Activated T-helper 2 cell treated with anti-CD3 and anti-CD28 coated beads, Interferon-gamma antibody, Interleukin-2, Interleukin-4, amounts not matched to agents 10 μg/mL and 5 μg/mL and 100 μg/mL, durations not matched to agents 14 hours and 24 hours and 36 hours (primary cell): ENCODE measurements at places on chromosomes 7 and 10.

- H3K27me3 ChIP-seq, result no peaks in the 10 kb centered on the region
- no peaks in the 10 kb centered on the region for H3K36me3 ChIP-seq
- H3K4me3 ChIP-seq, result no peak overlapping the region
- H3K4me1 ChIP-seq, result peaks cover 5% of the 10 kb centered on the region
- no peak for DNase-seq
- no peak overlapping the region for H3K27ac ChIP-seq
Observed at GRCh38 chr7:81845744-81846241, 75.9 kb upstream of the HGF start.

DNA sequence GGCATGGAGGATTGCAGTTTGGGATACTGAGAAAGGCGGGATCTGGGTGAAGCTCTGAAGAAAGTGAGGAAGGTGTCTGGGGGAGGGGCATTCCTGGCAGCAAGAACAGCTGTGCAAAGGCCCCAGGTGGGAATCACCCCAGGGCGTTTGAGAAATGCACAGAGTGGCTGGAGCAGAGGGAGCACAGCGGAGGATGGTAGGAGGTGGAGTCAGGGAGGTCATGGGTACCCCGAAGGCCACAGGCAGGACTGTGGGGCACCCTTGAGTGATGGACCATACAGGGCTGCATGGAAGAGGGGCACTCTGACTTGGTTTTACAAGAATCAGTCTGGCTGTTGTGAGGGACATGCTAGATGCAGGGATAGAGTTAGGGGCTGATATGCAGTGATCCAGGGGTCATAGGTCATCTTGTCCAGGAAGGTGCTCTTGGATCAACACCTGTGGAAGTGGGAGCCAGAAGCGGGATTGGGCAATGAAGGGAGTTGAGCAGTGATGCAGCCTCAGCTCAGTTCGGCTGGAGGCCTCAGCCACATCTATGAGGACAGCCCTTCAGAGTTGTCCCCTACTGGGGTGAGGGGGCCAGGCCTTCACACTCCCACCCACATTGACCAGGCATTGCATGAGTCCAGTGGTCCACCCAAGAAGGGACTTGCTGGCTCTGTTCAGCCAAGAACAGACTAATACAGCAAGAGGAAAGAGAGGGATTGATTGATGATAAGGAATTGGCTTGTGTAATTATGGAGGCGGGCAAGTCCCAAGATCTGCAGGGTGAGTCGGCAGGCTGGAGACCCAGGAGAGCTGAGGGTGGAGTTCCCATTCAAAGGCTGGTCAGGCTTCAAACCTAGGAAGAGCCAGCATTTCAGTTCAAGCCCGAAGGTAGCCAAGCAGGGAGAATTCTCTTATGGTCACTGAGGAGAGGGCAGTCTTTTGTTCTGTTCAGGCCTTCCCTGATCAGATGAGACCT lies 48.7 kb downstream of the TSPAN15 start:
- H3K36me3 ChIP-seq, result no peaks in the 10 kb centered on the region
- DNase-seq, result no peak
- H3K4me1 ChIP-seq, result no peaks in the 10 kb centered on the region
- peaks cover 3% of the 10 kb centered on the region for H3K27me3 ChIP-seq
- no peak overlapping the region for H3K4me3 ChIP-seq
- H3K27ac ChIP-seq, result no peak overlapping the region

- no peak overlapping the region for H3K4me3 ChIP-seq
- peaks cover 74% of the 10 kb centered on the region for H3K36me3 ChIP-seq
- DNase-seq, result no peak
Observed at GRCh38 chr10:113882240-113882639, 27.8 kb downstream of the NHLRC2 start.

DNA sequence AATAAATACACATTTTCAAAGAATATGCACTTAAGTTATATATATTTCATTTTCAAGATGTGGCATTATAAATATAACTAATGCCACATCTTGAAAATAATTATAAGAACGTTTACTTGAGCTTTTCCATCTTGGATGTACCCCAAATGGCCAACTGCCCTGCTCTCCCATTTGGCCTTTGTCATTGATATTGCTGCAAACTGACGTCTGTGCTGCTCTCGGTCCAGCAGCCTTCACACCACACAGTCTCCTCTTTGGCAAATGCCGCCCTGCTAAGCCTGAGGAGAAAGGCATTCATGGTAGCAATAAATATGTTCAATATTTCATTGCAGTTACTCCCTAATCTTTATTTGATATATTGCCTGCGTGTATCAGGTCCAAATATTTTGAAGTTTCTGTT lies 384.6 kb upstream of the ADARB2 start:
- no peaks in the 10 kb centered on the region for H3K4me1 ChIP-seq
- no peaks in the 10 kb centered on the region for H3K36me3 ChIP-seq
- H3K4me3 ChIP-seq, result no peak overlapping the region
- DNase-seq, result no peak
- no peak overlapping the region for H3K27ac ChIP-seq

DNA sequence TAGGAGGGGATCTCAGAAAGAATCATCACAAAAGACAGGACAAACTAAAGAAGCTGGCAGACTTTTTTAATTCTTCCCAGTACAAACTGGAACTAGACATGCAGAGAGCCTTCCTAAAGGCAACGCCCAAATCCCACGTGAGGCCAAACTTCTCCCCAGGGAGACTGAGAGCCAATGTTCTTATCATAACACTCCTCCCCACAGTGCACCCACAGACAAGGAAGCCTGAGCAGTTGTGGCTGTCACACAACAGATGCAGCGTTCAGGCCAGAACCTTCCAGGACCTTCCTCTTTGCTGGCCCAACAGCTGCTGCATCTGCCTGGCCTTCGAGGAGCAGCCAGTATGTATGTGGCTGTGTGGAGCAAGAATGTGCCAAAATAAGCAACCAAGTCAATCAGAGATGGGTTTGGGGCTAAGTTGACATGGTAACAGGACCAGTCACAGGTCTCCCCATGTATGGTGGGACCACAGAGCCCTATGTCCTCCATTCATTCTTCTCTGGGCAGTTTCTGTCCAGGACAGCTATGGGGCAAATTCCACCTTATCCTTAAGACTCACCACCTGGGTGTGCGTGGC lies 34.9 kb downstream of the SRPK2 start:
- H3K4me1 ChIP-seq, result peaks cover 46% of the 10 kb centered on the region
- DNase-seq, result no peak
- H3K27me3 ChIP-seq, result no peaks in the 10 kb centered on the region
- H3K27ac ChIP-seq, result peak overlapping the region; percentile 3
- H3K4me3 ChIP-seq, result no peak overlapping the region
